Activated CD4-positive, alpha-beta T cell treated with anti-CD3 and anti-CD28 coated beads, Interleukin-2, Interleukin-6, amounts not matched to agents 100 ng/mL and 50 ng/mL, durations not matched to agents 16 hours and 8 hours (primary cell): ENCODE measurements at places on chromosomes 16 and 17.

DNA sequence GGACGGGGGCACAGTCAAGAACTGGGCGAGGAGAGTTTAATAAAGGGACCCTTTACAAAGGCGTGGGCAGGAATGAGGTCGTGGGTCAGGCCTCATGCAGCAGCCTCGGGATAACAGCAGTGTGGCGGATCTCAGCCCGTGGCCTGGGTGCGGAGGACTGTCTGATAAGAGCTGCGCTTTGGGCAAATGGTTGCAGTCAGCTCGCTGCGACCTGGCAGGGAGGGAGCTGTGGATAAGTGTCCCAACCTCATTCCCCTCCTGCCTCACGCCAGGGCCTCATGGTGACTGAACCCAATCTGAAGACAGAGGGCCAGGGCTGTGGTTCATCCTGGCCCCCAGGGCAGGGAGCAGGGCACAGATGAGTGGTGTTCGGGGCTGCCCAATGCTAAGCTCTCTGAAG lies 13.6 kb downstream of the SMTNL2 start:
- DNase-seq, result no peak

GRCh38 chr17:38750044-38750311 lies 1.8 kb upstream of the PCGF2 start:
- DNase-seq, result no peak

DNA sequence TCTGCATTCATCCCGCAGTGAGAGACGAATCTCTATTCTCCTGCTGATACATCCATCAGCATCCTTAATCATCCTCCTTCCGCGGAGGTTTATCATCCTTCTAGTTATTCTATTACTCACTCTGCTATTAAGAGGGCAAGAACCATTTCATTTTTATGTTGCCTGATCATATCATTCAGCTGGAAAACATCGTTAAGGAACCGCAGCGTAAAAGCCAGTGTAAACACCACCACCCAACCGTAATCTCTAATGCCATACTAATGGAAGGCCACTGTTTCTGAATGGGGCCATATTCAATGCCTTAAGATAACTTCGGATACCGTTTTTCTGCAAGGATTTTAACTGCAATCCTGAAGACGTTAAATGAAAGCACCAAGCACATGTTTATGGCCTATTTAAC lies 36.7 kb upstream of the ERCC4 start:
- DNase-seq, result no peak

DNA sequence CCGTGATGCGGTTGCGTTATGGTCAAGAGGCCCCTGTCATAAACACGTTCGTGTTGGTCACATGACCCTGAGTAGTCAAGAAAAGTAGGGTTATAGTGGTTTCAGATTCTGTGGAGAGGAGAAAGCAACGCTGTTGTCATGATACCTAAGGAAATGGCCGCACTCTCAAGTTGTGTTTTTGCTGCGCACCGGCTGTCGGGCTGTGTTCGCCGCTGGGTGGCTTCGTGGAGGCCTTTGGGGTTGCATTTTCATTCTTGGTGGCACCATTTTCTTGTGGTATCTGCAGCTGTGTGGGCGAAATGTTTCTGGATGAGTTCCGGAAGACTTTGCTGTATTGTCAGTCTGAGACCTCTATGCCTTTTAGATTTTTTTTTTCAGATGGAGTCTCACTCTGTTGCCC lies 35.0 kb downstream of the DEF8 start:
- peak; percentile 76 for DNase-seq

DNA sequence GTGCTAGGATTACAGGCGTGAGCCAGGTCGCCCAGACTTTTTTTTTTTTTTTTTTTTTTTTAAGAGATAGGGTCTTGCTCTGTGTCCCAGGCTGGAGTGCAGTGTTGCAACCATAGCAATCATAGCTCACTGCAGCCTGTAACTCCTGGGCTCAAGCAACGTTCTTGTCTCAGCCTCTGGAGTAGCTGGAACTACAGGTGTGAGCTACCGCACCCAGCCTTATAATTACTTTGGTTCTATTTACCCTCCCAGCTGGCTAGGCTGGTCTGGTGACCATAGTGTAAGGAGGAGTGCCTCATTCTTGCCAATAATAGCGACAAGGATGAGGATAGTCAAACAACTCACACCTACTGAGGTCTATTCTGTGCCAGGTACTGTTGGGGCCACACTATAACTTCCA lies 39.6 kb upstream of the USP7 start:
- no peak for DNase-seq

GRCh38 chr17:1737531-1738291 lies 5.0 kb upstream of the SERPINF2 start:
- no peak for DNase-seq

DNA sequence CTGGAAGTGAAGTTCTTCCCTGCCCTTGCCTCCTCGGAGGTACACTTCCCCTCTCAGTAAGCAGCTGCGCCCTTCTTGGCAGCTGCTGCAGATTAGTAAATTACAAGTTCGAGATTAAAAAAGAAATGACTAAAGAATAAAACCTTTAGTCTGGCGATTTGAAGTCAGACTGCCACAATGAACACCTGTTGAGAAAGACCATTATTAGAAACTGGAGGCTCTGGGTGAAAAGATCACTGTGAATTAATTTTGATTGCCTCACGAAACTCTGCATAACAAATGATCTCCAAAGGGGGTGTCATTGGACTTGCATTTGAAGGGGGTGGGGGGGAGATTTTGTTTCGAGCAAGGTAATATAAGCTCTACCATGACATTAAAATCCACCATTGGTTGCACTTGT lies 39.3 kb downstream of the SALL1 start:
- no peak for DNase-seq

GRCh38 chr17:39080421-39081078 lies 70.9 kb downstream of the PLXDC1 start:
- no peak for DNase-seq

GRCh38 chr17:48515925-48516900 lies 14.6 kb downstream of the HOXB1 start:
- DNase-seq, result no peak

DNA sequence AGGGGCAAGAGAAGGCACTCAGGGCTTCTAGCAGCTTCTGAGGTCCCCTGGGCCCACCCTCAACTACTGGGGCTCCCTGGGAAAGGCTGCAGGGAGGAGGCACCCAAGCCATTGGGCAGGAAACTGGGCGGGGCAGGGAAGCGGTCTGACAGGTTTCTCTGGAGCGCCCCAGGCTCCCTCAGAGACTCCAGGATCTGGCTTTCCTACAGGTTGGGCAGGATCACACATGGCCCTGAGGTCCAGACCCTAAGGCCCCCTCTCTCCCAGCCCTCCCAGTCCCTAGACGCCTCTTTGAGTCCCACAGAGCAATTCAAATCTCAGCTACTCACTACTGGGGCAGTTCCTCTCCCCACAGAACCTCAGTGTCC lies 14.3 kb downstream of the JUP start:
- DNase-seq, result no peak

DNA sequence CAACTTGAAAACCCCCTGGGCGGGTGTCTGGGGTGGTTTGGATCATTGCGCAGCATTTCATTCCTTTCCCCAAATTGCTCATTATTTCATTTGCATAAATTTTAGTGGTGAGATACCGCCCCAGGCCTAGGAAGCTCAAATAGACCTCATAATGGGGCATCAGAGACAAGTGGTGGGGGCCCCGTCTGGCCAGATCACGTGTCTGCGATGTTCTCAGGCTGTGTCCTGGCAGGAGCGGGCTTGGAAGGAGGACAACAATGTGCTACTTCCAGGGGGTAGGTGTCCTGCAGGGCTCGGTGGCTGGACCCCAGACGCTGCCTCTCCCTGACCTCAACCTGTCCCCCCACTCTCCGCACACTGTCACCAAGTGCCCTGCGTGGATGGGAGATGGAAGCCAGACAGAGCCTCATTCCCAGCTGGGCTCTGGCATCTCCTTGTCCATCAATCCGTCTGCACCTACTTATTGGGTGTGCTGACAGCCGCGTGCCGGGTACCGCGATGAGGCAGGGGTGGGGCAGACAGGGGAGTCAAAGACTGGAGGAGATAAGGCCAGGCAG lies 116.9 kb downstream of the NTN1 start:
- no peak for DNase-seq

DNA sequence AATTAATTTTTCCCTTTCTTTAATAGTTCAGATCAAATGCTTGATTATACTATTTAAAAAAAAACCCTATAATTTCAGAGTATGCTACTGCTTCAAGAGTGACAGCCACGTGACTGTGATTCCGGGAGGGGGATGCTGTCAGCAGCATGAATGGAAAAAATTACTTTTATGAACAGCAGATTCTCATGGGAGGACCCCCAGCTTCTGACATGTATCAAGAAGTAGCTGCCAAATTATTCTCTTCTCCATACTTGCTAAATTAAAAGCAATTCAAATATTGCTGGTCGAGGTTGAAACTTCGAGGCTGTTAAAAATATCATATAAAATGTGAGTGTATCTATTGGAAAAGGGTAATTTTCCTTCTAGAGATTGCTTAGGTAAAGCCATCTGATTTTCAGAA lies 95.0 kb downstream of the HS3ST4 start:
- DNase-seq, result no peak

DNA sequence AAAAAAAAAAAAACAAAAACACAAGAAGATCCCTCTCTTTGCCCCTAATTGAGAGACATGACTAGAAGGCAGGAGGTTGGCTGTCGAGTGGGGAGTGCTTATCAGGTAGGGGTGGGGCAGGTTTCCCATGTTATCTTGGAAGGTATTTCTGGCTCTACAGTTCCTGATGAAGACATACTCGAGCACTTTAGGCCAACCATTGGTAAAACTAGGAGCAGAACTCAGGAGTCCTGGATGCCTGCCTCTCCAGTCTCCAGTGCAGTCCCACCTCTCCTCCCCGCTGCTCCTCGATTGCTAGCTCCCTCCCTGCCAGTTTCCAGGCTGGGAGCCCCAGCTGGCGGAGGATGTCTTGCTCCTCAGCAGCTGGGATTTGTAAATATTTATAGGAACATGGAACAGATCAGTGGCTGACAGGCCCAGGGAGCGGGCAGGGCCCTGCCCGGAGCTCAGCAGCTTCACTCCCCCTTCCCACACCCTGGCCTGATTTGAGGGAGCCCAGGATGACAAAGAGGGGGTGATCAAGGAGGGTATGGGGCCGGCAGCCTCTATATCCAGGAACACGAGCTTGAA lies 11.4 kb upstream of the C1QL1 start:
- DNase-seq, result no peak

DNA sequence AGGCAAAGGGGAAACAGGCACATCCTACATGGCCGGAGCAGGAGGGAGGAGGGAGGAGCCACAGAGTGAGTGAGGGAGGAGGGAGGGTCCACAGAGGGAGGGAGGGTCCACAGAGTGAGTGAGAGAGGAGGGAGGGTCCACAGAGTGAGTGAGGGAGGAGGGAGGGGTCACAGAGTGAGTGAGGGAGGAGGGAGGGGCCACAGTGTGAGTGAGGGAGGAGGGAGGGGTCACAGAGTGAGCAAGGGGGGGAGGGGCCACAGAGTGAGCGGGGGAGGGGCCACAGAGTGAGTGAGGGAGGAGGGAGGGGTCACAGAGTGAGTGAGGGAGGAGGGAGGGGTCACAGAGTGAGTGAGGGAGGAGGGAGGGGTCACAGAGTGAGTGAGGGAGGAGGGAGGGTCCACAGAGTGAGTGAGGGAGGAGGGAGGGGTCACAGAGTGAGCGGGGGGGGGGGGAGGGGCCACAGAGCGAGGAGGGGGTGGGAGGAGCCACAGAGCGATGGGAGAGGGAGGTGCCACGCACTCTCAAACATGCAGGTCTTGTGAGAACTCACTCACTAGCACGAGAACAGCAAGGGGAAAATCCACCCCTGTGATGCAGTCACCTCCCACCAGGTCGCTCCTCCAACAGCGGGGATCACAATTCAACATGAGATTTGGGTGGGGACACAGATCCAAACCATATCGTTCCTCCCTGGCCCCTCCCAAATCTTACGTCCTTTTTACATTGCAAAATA lies 24.3 kb upstream of the CDH15 start:
- no peak for DNase-seq

GRCh38 chr17:59381716-59382570 lies 50.5 kb downstream of the YPEL2 start:
- DNase-seq, result no peak

GRCh38 chr17:39404542-39405378 lies 3.3 kb upstream of the FBXL20 start:
- peak; percentile 87 for DNase-seq

DNA sequence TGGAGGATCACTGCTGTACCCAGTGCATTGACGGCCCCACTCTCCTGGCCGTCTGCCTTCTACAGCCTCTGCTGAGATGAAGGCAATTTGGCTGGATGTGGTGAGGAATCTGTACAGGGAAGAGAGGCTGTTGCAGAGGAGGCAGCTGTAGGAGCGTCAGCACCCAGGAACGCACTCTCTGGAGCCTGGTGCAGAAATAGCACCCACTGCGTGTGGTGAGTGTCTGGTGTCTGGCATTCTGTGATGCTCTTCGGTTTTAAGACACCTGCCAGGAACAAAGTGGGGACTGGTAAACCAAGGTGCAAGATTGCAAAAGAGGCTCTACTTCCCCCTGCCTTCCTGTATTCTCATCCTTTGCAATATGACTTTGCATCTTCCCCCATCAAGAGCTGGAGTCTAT lies 187.5 kb upstream of the SDK2 start:
- no peak for DNase-seq

DNA sequence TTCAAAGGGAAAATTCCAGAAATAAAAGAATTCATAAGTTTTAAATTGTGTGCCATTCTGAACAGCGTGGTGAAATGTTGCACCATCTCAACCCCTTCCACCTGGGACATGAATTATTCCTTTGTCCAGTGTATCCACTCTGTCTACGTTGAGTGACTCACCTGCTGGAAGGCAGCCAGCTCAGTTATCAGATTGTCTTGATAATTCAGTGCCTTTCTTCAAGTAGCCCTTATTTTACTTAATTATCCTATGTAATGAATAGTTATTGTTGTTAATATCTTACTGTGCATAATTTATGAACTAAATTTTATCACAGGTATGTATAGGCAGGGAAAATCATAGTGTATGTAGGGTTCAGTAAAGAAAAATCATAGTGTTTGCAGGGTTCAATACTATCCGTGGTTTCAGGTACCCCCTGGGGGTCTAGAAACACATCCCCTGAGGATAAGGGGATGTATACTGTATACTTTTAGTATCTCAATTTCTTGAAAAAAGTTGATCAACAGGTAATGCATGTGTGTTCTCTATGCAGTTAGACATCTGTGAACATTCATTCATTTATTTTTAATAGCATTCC lies 7.7 kb upstream of the PCTP start:
- no peak for DNase-seq

- no peak for DNase-seq
Observed at GRCh38 chr17:250487-251300, 69.2 kb upstream of the DOC2B start.

DNA sequence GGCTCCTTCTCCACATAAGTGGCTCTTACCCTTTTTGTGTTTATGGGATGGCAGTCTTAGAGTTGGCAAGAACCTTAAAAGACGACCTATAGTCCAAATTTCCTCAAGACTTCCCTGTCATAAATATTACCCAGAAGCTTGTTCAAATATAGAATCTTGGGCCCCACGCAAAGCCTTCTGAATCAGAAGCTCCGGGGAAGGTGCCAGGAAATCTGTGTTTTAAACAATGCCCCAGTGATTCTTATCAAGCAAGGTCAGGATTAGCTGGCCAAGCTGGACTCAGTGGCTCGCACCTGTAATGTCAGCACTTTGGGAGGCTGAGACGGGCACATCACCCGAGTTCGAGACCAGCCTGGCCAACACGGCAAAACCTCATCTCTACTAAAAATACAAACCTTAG lies 85.7 kb downstream of the TIMM22 start:
- no peak for DNase-seq

- DNase-seq, result no peak
Observed at GRCh38 chr16:84629580-84629979, 11.7 kb upstream of the COTL1 start.
